Thymus (tissue), 14 donors: ENCODE measurements at places on chromosomes 3 and 15.
A peak's percentile ranks its signal among the peaks of the same experiment; 100 is the strongest.

- no peak overlapping the region for H3K4me3 ChIP-seq
- no peaks in the 10 kb centered on the region for H3K27me3 ChIP-seq
- DNase-seq, result no peak
- H3K36me3 ChIP-seq, result no peaks in the 10 kb centered on the region
Measured at GRCh38 chr15:50148362-50148963, 29.4 kb upstream of the ATP8B4 start.

DNA sequence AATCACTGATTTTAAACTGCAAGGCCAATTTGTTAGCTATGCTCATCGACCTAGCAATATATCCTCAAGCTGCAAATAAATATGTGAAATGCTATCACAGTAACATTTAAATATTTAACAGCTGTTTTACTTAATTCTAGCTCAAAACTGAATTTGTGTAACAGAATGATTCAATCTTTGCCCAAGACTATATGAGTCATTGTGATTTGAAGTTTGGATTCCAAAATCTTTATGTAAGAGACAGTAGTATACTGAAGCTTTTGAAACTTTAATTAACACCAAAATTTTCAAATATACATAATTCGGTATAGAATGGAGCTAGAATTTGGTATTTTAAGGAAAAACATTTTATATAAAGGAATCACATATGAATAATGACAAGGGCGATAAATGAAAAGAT lies 603.0 kb upstream of the ROBO2 start:
- no peak for DNase-seq
- H3K4me1 ChIP-seq, result no peaks in the 10 kb centered on the region
- no peaks in the 10 kb centered on the region for H3K27me3 ChIP-seq
- no peak overlapping the region for H3K27ac ChIP-seq
- no peaks in the 10 kb centered on the region for H3K36me3 ChIP-seq
- H3K4me3 ChIP-seq, result no peak overlapping the region

GRCh38 chr3:196624067-196624790 lies 15.3 kb upstream of the NRROS start:
- no peaks in the 10 kb centered on the region for H3K36me3 ChIP-seq
- peak overlapping the region; percentile 82 for H3K27ac ChIP-seq
- H3K4me1 ChIP-seq, result peaks cover 69% of the 10 kb centered on the region
- peak overlapping the region; percentile 25 for H3K4me3 ChIP-seq

GRCh38 chr3:183018421-183019192 lies 38.3 kb upstream of the DCUN1D1 start:
- no peak for DNase-seq
- H3K36me3 ChIP-seq, result peaks cover 36% of the 10 kb centered on the region
- no peaks in the 10 kb centered on the region for H3K4me1 ChIP-seq

GRCh38 chr15:53910236-53910849 lies 67.9 kb upstream of the UNC13C start:
- DNase-seq, result no peak
- H3K36me3 ChIP-seq, result no peaks in the 10 kb centered on the region
- no peaks in the 10 kb centered on the region for H3K4me1 ChIP-seq
- H3K4me3 ChIP-seq, result no peak overlapping the region
- H3K27me3 ChIP-seq, result no peaks in the 10 kb centered on the region

DNA sequence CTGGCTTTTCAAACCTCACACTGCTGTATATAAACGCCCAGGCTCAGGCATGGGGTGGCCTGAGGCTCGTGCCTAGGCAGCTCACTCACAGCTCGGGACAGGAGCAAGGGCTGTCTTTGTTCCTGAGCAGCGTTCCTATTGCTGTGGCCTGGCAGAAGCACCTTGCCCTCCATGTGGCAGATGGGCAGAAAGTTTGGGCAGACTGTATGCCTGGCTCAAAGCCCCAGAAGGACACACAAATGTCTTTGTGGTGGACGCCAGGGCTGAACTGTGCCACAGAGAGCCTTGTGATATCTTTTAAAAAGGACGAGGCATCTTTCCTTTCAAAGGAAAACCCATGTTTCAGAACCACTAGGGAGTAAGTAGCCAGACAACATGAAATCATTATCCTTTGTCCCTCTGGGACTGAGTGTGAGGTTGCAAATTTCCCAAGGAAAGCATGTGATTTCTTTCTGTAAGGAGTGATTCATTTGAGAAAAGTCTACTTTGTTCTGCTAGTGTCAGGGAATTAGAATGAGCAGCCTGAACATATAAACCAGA lies 29.3 kb upstream of the UBE2E1 start:
- no peaks in the 10 kb centered on the region for H3K4me1 ChIP-seq
- no peaks in the 10 kb centered on the region for H3K27me3 ChIP-seq

GRCh38 chr3:194736277-194736895 lies 50.7 kb downstream of the FAM43A start:
- H3K4me3 ChIP-seq, result no peak overlapping the region
- H3K4me1 ChIP-seq, result peaks cover 2% of the 10 kb centered on the region
- no peaks in the 10 kb centered on the region for H3K36me3 ChIP-seq

DNA sequence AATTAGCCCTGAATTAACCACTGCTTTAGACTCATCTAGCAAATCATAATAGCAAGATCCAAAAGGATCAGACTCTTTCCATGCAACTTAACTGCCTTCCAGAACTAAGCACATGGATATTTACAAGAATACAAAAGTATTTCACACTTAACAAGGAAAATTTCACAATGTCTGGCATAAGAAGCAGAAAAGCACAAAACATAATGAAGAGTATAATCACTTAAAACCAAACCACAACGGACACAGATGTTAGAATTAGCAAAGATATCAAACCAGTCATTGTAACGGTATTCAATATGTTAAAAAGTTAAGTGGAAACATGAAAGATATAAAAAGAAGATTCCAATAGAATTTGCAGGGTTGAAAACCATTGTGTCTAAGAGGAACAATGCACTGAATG lies 51.5 kb upstream of the COL6A6 start:
- no peak for DNase-seq
- no peaks in the 10 kb centered on the region for H3K36me3 ChIP-seq
- no peaks in the 10 kb centered on the region for H3K27me3 ChIP-seq

- DNase-seq, result no peak
- no peaks in the 10 kb centered on the region for H3K4me1 ChIP-seq
- H3K36me3 ChIP-seq, result no peaks in the 10 kb centered on the region
- H3K4me3 ChIP-seq, result no peak overlapping the region
Measured at GRCh38 chr15:40259021-40259420, 20.2 kb downstream of the PAK6 start.

DNA sequence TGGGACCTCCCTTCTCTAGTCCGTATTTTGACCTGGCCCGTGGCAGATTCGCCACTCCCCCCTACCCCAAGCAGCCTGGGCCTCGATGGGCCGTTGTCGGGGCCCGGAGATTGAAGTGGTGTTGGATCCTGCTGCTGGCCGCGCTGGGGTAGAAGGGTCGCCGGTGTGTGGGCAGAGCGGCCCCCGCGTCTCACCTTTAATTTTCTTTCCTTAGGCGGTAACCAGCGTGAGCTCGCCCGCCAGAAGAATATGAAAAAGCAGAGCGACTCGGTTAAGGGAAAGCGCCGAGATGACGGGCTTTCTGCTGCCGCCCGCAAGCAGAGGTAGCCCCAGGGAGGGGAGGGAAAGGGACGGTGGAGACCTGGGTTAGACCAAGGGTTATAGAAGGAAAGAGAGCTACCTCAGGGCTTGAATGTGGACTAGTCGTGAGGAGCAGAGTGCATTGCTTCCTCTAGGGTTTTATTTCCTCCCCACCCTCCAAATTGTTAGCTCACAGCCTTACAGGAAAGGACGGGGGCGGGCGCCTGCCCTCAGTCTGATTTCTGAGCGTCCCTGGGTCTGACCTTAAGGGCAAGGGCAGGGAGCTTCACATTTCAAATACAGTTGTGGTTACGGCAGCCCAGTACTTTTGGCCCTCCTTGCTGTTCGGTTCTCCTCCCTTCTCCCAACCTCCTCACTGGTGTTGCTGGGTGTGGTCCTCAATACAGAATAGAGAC lies 799 bp downstream of the SERF2 start:
- H3K4me3 ChIP-seq, result peak overlapping the region; percentile 73
- peaks cover 43% of the 10 kb centered on the region for H3K36me3 ChIP-seq
- peak; percentile 26 for DNase-seq
- H3K4me1 ChIP-seq, result peaks cover 19% of the 10 kb centered on the region

DNA sequence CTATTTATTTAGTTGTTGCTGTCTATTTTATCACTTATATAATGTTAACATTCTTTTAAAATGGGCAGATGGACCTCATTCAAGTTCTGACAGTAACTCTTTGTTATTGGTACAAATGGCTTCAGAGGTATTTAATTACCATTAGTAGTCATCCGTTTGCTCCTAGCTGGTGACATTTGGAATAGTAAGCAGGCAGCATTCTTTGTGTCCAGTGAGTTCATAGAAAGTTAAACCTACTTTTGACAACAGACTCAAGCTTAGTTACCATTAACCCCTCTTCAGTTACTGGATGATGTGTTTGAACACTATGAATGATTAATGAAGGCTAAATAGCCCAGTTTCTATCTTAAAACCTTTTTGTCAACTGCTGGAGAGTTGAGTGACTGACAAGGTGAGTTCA lies 500.7 kb upstream of the ATP11B start:
- no peak for DNase-seq
- no peak overlapping the region for H3K27ac ChIP-seq
- H3K4me1 ChIP-seq, result no peaks in the 10 kb centered on the region
- no peaks in the 10 kb centered on the region for H3K36me3 ChIP-seq

DNA sequence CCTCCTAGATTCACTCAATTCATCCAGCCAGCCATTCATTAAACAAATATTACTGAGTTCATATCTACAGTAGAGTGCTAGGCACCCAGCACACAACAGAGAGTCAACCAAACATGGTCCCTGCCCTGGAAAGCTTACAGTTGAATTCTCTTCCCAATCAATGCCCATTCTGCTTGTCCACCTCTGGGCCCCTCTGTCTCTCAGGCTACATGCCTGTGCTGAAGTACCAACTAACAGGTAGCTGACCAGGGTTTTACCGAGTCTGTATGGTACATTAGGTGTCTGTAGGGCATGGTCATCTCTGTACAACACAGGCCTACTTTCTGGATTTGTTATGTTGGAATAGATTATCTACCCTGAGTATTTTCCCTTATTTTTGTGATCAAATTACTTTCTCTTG lies 23.3 kb downstream of the PLD1 start:
- H3K4me3 ChIP-seq, result no peak overlapping the region
- no peak for DNase-seq
- no peak overlapping the region for H3K27ac ChIP-seq
- H3K27me3 ChIP-seq, result no peaks in the 10 kb centered on the region
- H3K36me3 ChIP-seq, result no peaks in the 10 kb centered on the region
- no peaks in the 10 kb centered on the region for H3K4me1 ChIP-seq

GRCh38 chr3:4994823-4995499 lies 15.7 kb downstream of the BHLHE40 start:
- H3K4me1 ChIP-seq, result no peaks in the 10 kb centered on the region
- no peaks in the 10 kb centered on the region for H3K36me3 ChIP-seq
- no peaks in the 10 kb centered on the region for H3K27me3 ChIP-seq

DNA sequence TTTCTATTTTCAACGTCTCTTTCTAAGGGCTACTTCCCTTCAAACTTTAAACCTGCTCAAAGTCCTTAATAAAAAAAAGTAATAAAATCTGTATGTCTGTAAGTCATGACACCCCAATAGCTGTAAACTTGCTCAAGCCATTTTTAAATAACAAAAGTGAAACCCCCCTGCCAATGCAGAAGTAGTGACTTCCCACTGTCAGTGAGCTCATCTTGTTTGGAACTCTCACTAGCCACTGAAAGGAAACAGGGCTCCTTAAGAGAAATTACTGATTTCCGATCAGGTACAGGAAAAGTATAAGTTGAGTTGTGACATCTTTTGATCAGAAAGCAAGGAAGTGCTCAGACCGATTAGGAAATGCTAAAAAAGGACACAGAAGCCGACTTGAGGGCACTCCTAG lies 27.6 kb upstream of the GPR171 start:
- H3K27me3 ChIP-seq, result no peaks in the 10 kb centered on the region
- no peaks in the 10 kb centered on the region for H3K36me3 ChIP-seq
- no peak overlapping the region for H3K4me3 ChIP-seq
- H3K4me1 ChIP-seq, result peaks cover 26% of the 10 kb centered on the region
- no peak for DNase-seq
- no peak overlapping the region for H3K27ac ChIP-seq

DNA sequence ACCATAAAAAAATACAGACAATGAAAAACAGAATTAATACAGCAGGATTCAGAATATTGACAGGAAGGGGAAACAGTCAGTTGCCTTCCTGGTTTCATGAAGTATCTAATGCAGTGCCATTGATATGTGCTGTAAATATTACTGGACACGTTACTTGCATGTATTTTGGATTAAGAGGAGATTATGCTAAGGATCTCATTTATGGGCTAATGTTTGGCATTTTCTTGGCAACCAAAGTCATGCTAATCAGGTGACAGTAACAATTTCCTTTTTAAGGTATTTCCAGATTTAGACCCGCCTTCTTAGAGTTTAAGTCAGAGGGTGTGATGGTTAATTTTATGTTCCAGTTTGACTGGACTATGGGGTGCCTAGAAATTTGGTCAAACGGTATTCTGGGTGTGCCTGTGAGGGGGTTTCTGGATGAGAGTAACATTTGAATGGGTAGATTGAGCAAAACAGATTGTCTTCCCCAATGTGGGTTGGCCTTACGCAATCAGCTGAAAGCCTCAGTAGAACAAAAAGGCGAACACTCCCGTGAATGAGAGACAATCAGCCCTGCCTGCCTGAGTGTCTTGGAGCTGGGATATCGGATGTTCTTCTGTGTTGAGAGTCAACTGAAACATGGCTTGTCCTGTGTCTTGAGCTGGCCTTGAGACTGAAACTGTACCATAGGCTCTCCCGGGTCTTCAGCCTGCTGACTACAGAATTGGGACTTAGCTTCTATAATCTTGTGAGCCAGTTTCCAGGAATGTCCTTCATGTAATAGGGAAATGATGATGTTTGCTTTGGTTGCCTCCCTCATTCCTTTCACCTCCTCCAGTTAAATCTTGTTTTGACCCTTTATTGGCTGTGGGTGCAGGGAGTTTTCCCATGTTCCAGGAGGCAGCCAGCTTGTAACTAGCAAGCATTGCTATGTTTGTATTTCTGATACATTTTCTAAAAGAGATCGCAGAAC lies 10.5 kb downstream of the SQOR start:
- H3K27me3 ChIP-seq, result no peaks in the 10 kb centered on the region
- no peak overlapping the region for H3K27ac ChIP-seq
- no peaks in the 10 kb centered on the region for H3K36me3 ChIP-seq
- H3K4me1 ChIP-seq, result no peaks in the 10 kb centered on the region
- no peak for DNase-seq

GRCh38 chr3:124761935-124762660 lies 31.8 kb downstream of the UMPS start:
- peaks cover 4% of the 10 kb centered on the region for H3K4me1 ChIP-seq
- no peaks in the 10 kb centered on the region for H3K36me3 ChIP-seq
- DNase-seq, result no peak

DNA sequence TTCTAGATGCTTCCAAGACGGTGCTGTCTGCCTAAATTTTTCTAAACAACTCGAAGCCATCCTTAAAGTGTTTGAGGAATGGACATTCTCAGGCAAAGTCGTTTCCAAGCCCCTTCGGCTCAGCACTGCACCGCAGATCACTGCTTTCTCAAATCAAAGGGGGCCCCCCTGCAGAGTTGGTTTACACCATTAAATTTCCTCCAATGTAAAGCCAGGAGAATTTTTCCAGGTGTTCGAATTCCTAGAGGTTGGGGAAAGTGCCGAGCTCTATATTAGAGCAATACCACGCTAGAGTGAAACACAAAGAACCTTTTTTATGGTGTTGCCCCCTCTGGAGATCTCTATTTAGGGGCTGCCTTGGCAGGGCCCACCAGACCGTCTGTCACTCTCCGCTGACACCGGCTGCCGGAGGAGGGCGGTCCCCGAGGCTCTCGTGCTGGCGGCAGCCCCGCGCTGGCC lies 277.9 kb upstream of the NR2F2 start:
- no peaks in the 10 kb centered on the region for H3K36me3 ChIP-seq
- no peak overlapping the region for H3K4me3 ChIP-seq
- H3K4me1 ChIP-seq, result no peaks in the 10 kb centered on the region

GRCh38 chr3:19899264-19899663 lies 34.8 kb downstream of the EFHB start:
- DNase-seq, result no peak
- no peaks in the 10 kb centered on the region for H3K27me3 ChIP-seq
- H3K27ac ChIP-seq, result no peak overlapping the region
- no peak overlapping the region for H3K4me3 ChIP-seq
